ENCODE measurements at places on chromosomes 3 and 15.

- no peak for DNase-seq
Observed at GRCh38 chr3:10743366-10744097, 72.5 kb upstream of the SLC6A11 start.

DNA sequence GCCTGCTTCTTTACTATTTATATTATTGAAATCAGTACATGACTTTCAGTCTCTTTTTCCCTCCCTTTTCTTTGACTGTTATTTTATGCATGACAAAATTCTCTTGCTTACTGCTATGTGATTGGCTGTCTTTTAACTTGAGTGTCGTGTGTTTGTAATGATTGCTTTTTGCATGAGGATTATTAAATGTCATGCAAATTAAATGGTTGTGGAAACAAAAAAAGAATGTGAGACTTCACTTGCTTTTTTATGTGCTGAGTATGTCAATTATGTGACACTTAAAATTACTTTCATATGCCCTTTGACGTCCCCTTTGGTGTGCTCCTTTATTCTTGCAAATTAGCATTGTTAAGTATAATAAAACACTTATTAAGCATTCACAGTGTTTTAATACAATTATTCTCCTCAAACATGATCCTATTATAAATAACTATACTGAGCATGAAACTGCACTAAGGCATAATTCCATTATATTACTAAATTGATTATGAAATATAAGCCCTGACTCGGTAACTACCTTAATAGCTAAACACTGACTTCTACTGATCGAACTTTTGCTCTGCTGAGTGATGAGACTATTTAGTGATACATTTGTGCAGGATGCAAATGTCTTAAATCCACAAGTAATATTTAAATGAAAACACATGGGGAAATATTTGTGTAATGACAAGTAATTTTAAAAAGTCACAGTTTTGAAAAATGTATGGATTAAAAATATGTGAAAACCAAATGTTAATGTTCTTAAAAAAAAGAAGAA is 401.7 kb downstream of the NLGN1 start:
- no peak for DNase-seq

GRCh38 chr15:89381888-89382686 is 47.5 kb upstream of the POLG start:
- no peak for DNase-seq

DNA sequence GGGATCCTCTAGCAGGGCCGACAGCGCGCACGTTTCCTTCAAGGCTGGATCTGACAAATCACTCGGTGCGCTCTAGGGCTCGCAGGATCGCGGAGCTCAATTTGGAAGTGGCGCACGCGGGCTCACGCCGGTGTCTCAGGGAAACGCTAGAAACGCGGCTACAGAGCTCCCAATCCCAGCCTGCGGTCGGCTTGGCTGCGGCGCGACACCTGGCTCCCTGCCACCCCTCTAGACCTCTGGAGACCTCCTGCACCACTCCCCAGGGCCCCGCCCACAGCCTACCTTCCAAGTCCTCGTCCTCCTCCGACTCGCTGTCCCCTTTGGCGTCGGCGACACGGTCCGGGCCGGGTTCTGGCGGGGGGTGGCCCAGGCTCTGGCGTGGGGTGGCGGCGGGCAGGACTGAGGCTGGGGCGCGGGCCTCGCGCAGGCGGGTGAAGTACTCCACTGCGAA is 596 bp downstream of the PRKAR2A start:
- DNase-seq: peak; percentile 50

- DNase-seq: no peak
Observed at GRCh38 chr3:182650568-182651128, 142.7 kb upstream of the ATP11B start.

- no peak for DNase-seq
Observed at GRCh38 chr3:42871592-42872196, 4.0 kb downstream of the CYP8B1 start.

- no peak for DNase-seq
Observed at GRCh38 chr3:37054370-37054769, 61.1 kb downstream of the MLH1 start.

GRCh38 chr15:93070551-93071296 is 18.3 kb downstream of the RGMA start:
- no peak for DNase-seq

GRCh38 chr3:169299129-169299528 is 364.4 kb downstream of the MECOM start:
- no peak for DNase-seq

DNA sequence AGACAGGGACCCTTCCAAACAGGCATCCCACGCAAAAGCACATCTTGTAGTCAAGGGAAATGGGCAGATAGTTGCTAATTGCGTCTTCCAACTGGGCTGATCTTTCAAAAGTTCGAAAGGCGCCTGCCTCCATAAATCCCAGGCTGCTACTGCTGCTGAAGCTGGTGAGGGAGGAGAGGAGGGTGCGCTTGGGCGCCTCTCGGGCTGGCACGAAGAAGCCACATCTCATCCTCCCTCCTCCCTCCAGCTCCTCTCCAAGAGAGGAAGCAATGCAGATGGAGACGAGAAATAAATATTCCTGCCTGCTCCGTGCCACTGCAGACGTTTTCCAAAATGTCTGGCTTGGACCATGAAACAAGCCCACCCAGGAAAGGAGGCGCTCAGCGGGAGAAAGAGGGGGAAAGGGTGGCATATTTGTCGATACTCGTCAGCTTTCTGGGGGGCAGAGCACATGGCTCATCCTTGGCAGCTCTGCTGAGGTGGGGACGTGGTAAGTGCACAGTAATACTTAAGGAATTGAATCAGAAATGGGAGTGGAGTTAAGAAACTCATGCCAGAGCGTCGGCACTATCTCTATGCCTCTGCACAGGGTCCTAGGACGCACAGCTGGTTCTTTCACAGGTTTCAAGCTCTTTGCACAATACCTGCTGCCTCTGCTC is 88.9 kb upstream of the FEZF2 start:
- DNase-seq: no peak

- DNase-seq: no peak
Observed at GRCh38 chr15:75114327-75114726, 87.4 kb upstream of the C15orf39 start.

DNA sequence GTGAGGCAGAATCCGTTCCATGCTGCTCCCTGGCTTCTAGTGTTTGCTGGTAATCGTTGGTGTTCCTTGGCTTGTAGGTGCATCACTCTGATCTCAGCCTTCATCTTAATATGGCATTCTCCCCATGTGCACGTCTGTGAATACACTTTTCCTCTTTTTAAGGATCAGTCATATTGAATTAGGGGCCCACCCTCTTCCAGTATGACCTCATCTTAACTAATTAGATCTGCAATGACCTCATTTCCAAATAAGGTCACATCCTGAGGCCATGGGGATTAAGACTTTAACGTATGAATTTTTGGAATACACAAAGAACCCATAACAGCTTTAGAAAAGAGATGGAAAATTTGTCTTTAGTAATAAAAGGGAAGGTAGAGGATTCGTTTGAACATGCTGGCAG is 34.1 kb upstream of the MASP1 start:
- no peak for DNase-seq

GRCh38 chr3:17852217-17852616 is 109.8 kb upstream of the TBC1D5 start:
- DNase-seq: no peak

- no peak for DNase-seq
Observed at GRCh38 chr3:11570251-11570650, 73.5 kb downstream of the VGLL4 start.

GRCh38 chr3:41288785-41289184 is 89.5 kb downstream of the CTNNB1 start:
- DNase-seq: no peak

GRCh38 chr3:180776433-180776832 is 97.1 kb upstream of the CCDC39 start:
- no peak for DNase-seq

Data from CD4-positive, alpha-beta T cell treated with Interleukin-21 for 1 hour (primary cell).